ENCODE measurements at places on chromosomes 3 and 15.

DNA sequence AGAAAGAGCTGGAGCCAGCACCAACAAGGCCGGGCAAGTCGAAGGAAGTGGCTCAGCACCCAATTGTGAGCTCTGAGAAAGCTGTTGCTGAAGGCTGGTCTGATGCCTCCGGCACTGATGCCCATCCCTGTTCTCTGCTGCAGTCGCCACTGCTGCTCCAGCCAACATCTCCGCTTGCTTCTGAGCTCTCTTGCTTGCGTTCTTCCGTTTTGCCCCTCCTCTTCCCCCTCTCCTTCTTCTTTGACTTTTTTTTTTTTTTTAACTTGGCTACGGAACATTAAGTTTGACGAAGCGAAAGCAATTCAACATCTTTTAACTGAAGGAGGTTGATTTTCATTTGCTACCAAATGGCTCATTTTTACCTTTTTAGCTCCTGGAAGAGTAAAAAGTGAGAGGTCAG lies 442.9 kb downstream of the MCTP2 start:
- DNase-seq: no peak

- DNase-seq: no peak
Observed at GRCh38 chr15:35854316-35854715, 308.4 kb upstream of the DPH6 start.

- no peak for DNase-seq
Observed at GRCh38 chr15:77599357-77599756, 33.4 kb downstream of the LINGO1 start.

- no peak for DNase-seq
Observed at GRCh38 chr15:94778840-94779239, 547.5 kb downstream of the MCTP2 start.

DNA sequence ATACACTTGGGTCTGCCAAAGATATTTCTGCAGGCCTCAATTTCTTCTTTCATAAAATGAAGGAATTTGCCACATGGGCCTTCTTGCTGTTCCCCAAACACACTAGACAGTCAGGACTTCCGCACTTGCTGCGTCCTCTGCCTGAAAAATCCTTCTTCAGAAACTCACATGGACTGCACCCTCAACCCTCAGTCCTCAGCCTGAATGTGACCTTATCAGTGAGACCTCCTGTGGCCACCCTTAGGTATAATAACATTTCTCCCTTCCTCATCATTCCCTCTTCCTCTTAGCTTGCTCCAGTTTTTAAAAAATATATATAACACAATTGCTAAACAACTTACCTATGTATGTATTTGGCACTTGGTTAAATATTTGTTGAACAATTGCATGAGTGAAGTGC lies 257.5 kb downstream of the MFSD1 start:
- no peak for DNase-seq

DNA sequence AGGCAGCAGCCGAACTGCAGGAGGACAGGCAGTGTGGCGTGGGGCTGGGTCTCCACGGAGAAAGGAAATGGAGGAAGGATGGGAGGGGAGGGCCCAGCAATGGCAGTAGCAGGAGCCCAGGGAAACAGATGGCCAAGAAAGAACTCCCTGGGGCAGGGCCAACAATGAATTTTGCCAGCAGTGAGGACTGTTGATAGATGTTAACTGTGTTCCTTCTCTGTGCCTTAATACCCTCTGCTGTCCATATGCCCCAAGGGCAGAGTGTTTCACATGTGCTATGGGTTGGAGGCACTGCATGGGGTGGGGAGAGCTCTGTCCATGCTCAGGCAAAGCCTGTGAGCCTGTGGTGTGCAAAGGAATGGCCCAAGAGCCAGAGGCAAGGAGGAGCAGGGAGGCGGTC lies 70.8 kb upstream of the POMGNT2 start:
- DNase-seq: no peak

DNA sequence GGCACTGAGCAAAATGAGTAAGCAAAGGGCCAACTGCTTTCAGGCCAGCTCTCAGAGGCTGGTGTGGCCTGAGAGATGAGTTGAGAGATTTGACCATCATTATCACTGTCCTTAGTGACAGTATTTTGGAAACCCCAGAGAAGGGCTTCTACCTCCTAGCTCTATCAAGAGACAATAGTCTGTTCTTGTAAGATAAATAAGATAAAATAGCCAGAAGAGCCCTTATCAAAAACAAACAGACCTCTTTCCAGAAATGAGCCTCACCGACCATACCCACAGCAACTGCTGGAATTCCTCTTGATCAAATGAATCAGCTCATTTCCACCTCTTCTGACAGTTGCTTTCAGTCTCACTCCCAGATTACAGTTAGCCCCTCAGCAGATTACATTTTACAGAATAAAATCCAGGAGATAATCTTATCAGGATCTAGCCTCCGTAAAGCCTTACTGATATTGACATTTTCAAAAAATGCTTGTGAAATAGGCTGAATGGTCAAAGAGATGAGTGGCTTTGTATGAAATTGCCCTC lies 4.5 kb downstream of the HDC start:
- DNase-seq: no peak

DNA sequence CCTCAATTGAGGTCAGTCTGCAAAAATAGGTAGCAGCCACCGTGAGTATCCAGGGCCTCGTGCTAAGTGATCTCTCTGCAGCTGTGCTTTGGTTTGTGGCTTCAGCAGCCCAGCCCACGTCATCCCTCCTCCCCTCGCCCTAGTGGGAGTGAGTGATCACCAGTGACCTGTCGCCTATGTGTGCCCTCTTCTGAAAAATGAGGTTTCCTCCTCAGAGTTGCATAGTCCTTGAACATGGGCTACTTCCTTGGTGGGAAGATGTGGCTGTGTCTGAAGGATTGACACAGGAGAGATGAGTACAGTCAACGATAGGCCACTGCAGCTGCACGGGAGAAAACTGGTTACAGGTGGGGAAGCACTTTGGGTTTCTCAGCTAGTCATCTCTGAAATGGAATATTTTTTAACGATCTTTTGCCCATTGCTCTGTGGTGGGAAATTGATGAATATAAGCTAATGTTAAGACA lies 144.8 kb upstream of the BHLHE40 start:
- peak; percentile 66 for DNase-seq

DNA sequence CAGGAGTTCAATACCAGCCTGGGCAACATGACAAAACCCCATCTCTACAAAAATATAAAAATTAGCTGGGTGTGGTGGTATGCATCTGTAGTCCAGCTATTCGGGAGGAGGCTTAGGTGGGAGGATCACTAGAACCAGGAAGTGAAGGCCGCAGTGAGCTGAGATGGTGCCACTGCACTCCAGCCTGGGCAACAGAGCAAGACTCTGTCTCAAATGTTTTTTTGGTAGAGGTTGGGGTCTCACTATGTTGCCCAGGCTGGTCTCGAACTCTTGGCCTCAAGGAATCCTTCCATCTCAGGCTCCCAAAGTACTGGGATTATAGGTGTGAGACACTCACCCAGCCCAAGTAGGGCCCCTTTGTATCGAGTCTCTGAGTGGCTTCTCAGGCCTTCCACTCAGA lies 1.9 kb upstream of the IFRD2 start:
- DNase-seq: no peak

GRCh38 chr3:195001961-195002861 lies 268.7 kb downstream of the XXYLT1 start:
- DNase-seq: peak; percentile 20

DNA sequence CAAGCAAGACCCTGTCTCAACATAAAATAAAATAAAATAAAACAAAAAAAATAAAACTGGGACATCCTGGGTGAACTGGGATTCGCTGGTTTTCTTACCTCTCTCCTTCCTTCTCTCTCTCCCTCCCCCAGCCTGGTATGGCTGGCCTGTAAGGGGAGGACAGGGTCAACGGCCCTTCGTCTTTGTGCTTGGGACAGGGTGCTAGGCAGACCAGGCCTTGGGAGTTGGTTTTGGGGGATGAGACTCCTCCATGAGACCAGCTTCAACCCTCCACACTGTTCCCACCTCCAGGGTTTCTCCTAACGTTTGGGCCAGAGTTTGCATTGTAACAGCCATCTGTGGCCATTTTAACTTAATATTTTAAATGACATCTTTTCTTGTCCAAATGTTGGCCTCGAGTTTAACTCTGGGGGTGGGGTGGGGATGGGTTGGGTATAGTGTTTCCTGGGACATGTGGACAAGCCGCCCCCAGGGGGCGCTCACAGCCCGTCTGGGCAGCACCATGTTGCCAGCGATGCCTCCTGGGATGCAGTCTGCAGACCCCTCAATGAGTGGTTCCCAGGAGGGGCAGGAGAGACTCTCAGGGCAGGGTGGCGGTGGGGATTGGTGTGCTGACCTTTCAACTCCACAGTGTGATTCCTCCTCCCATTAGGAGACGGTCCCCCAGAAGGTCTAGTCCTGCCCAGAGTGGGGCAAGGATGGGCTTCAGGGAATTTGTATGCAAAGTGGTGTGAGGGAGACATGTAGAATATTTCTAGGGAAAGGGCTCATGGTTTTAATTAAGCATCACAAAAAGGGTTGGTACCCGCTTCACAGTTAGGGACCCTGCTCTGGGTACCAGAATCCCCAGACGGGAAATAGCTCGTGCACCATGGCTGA lies 37.7 kb upstream of the LCTL start:
- peak; percentile 61 for DNase-seq

DNA sequence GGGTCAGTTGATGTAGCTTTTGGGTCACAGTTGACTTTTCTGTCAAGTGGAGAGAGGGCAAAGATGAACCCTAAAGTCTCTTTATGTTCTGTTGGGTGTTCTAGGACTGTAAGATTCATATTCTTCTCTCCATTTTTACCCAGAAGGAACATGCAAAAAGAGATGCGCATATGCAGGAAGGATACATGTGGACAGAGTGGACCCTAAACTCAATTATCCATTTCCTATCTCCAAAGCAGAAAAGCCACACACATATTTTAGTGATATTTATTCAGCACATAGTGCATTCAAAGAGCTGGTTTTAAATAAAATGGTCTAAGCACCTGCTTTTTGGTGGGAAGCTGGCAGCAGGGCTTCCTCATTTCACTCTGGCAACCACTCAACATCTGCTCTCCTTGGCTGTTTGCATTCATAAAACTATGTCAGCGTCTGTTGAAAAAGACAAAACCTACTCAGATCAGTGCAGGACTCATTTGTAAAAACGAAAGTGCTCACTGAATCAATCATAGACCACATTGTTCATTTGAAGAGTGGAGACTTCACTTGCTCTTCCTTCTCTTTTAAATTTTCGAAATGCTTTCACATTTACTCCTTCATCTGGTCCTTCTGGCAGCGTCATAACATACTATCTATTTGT lies 96.6 kb downstream of the SEMA6D start:
- DNase-seq: no peak

GRCh38 chr3:46857485-46858341 lies 5.5 kb downstream of the MYL3 start:
- no peak for DNase-seq

DNA sequence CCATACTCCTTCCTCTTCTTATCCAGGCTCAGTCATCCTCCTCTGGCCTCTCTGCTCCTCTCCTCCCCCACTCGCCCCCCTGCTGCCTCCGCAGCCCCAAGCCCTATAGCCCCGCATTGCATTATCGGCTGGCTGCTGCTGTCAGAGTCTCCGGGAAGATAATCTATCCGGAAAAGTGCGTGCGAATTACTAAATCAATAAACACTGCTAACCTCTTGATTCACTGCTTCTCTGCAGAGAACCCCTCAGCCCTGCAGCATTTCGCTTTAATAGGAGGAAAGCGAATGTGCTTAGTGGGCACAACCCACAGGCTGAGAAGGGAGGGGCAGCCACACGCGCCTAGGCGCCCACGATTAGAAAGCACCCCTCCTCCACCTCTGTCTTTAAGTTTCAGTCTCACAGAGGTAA lies 167.6 kb downstream of the ABHD5 start:
- DNase-seq: no peak

- no peak for DNase-seq
Observed at GRCh38 chr3:132164469-132165092, 129.8 kb upstream of the CPNE4 start.

- DNase-seq: no peak
Observed at GRCh38 chr3:171876680-171877147, 33.6 kb downstream of the TMEM212 start.

- peak; percentile 75 for DNase-seq
Observed at GRCh38 chr3:37145611-37146010, 28.8 kb downstream of the LRRFIP2 start.

GRCh38 chr3:142447852-142448823 lies at the start of gene XRN1:
Gene XRN1, minus strand, starts transcription at chr3:142448037. Its CDS starts 93 bp downstream, at chr3:142447944.
- peak; percentile 98 for DNase-seq

DNA sequence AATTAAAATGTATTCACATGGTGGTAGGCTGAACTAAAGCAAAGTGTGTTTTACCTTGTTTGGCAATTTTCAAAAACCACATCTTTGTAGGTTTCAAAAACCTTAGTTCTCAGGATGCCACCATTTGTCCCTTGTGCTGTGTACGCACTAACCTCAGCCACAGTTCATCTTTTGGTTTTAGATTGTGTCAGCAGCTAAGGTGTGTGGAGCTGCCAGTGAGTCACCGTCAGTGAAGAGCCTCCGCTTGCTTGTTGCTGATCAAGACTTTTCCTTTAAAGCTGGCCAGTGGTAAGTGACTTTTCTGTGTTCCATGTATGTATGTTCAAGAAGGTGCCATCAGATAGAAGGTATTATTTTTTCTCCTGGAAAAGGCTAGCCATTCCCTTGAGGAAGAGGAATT lies 21.1 kb downstream of the OXNAD1 start:
- no peak for DNase-seq

- DNase-seq: no peak
Observed at GRCh38 chr15:87609894-87610293, 646.6 kb downstream of the NTRK3 start.

- no peak for DNase-seq
Observed at GRCh38 chr15:36313021-36313420, 266.4 kb upstream of the CDIN1 start.

DNA sequence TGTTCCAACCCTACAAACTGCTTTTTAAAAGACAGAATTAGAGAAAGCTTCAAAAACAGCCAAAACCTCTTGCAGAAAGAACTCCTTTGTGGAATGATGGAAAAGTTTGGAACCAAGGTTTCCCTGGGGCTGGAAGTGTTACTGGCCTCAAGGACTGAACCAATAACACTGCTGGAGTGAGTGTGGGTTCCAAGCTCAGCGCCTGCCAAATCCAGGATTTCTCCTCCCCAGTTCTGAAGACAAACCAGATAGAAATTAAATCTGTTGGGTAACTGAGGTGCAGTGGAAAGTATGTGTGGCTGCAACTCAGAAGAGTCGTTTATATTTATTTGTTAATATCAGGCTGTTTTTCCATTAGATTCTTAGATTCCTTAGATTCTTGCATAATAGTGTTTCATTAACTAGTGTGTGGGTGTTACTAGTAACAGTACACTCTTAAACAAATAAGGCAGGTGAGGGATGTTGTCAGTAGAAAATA lies 66.5 kb upstream of the FNDC3B start:
- DNase-seq: no peak

- no peak for DNase-seq
Observed at GRCh38 chr15:94256511-94256910, 25.1 kb downstream of the MCTP2 start.

- DNase-seq: no peak
Observed at GRCh38 chr3:116264546-116265319, 180.6 kb downstream of the LSAMP start.
